Natural killer cell treated with Interleukin-12 subunit alpha and Interleukin-12 subunit beta and Interleukin-15 and Interleukin-18, amount 100 ng/mL, for 72 hours (primary cell): ENCODE measurements at places on chromosomes 4 and X. TPM values are rescaled to one million over a fixed set of nuclear protein-coding genes. Genes with fewer than 3 reads are reported as not detected.

Gene ZFX
- total RNA-seq: 78.1 TPM

Gene CYSLTR1
- total RNA-seq: 1.5 TPM

DNA sequence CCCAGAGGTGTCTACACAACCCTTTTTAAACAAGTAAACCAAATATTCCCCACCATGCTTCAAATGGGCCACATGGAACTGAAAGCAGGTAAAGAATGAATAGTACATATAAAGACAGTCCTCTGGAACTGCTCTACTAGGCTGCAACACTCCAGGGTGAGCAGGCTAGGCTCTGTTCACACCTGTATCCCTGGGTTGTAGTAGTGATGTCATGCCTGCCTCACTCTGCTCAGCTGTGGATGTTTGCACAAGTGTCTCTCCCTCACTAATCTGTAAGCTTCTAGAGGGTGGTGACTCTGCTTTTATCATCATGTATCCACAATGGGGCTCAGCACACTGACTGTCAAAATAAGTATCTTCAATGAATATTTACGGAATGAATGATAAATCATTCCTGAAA, 20.4 kb downstream of the LEF1 start:
- DNase-seq: no peak

- no peak for DNase-seq
Measured at GRCh38 chrX:3549411-3549911, 164.0 kb downstream of the PRKX start.

Gene XAGE1A
- not detected for total RNA-seq

GRCh38 chrX:97401154-97401553, 517.4 kb downstream of the RPA4 start:
- DNase-seq: no peak

DNA sequence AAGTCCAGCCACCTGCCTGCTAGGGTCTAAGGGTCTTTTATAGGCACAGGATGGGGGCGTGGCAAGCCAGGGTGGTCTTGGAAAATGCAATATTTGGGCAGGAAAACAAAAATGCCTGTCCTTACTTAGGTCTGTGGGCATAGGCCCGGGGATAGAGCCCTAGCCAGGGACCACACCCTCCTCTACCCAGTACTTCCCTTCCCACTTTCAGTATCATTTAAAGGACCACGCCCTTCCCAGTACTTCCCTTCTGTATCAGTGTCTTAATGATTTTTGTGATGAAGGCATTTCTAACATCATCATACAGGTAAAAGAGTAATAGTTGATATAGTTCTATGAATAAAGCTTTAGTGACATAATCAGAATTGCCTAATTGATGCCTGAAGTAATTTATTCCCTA, 11.4 kb downstream of the BANK1 start:
- DNase-seq: no peak

Gene CTAG1B
- total RNA-seq: not detected

Gene ARX
- total RNA-seq: not detected

GRCh38 chr4:20037745-20038144, 214.0 kb upstream of the SLIT2 start:
- no peak for DNase-seq
